ENCODE measurements at places on chromosomes 1 and 21.

DNA sequence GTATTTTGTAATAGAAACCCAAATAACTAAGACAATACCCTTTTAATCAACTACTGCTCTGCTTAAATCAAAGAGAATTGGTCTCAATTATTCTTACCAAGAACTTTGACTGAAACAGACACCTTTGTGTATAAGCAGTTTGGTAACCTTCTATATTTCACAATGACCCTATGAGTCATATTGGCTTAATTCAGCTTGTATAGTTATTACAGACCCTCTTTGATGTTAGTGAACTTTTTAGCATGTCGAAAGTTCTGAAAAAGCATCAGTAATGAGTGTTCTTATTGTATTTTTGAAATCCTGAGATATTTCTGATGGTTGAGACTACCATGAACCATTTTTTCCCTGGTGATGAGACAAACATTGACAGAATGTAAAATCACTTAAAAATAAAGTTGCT is 43.3 kb upstream of the RABGAP1L start:
- peak; percentile 35 for DNase-seq

GRCh38 chr1:222049176-222049575 is 307.3 kb upstream of the DUSP10 start:
- no peak for DNase-seq

GRCh38 chr1:25520446-25521061 is 22.9 kb upstream of the LDLRAP1 start:
- peak; percentile 56 for DNase-seq

GRCh38 chr1:102241431-102242338 is 245.0 kb upstream of the OLFM3 start:
- DNase-seq, result no peak

DNA sequence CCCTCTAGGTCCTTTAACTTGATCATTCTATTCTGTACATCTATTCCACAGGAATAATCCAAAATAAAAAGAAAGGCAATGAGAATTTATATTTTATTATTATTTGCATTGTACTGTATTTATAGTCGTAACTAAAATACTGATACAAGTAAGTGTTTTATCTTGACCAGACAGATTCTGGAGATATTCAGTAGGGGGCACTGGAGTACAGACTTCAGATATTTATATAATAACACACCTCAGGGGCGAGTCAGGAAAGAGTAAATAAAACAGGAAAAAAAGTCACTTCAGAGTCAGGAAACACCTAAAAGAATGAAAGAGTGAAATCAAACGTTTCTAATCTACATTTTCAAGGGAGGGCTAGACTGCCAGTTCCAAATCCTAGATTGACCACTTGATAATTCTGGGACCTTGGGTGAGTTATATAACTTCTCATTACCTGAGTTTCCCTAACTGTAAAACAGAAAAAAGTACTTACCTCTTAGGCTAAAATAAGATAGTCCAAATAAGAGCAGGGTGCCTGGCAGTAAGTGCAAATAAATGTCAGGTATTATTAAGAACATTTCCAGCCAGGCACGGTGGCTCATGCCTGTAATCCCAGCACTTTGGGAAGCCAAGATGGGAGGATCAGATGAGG is 31.1 kb upstream of the MTF1 start:
- DNase-seq, result peak; percentile 7

GRCh38 chr1:94539496-94539895 is 2.1 kb downstream of the F3 start:
- DNase-seq, result peak; percentile 65

GRCh38 chr1:164735315-164736052 is 176.5 kb downstream of the PBX1 start:
- no peak for DNase-seq

DNA sequence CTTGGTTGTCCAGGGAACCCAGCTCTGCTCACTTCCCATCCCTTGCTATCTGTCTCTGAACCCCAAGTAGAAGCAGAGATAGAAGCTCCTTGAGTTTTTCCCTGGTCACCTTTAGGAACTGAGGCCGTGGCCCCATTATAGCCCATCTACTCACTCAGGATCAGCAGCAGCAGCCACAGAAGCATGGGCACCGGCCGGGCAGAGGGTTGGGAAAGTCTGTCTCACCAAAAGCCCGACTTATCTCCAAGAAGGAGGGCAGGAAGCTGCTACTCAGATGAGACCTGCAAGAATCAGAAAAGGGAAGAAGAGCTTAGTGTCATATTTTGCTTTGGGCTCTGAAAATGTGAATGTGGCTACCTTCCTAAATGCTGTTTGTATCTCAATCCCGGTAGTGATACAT is 264 bp downstream of the FCRL3 start:
- DNase-seq, result no peak

DNA sequence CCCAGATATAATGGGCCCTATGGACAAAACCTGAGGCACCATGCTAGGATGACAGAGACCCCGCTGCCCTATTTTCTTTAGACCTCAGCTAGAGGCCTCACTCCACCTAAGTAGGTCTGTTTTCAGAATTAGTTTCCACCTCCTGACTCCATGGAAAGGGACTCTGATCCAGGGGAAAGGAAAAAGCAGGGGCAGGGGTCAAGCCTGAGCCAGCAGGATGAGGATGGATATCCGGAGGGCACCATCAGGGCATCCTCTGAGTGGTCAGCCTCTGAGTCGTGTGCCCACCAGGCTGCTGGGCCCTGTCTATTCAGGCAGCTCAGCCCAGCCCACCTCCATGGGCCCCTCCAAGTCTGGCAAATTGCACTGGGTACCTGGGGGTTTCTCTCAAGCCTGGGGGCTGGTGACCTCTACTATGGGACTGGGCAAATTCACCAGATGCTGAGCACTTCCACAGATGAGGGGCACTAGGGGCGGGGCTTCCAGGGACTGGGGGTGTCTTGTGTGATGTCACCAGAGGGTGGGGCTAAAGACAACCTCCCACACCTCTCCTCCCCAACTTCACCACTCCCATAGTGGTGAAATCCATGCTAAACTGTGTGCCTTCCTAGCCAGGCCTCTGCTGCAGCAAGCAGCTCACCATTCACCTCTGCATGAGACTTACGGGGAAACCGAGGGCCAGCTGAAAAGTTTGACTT is 5.5 kb downstream of the PAQR7 start:
- DNase-seq, result no peak

DNA sequence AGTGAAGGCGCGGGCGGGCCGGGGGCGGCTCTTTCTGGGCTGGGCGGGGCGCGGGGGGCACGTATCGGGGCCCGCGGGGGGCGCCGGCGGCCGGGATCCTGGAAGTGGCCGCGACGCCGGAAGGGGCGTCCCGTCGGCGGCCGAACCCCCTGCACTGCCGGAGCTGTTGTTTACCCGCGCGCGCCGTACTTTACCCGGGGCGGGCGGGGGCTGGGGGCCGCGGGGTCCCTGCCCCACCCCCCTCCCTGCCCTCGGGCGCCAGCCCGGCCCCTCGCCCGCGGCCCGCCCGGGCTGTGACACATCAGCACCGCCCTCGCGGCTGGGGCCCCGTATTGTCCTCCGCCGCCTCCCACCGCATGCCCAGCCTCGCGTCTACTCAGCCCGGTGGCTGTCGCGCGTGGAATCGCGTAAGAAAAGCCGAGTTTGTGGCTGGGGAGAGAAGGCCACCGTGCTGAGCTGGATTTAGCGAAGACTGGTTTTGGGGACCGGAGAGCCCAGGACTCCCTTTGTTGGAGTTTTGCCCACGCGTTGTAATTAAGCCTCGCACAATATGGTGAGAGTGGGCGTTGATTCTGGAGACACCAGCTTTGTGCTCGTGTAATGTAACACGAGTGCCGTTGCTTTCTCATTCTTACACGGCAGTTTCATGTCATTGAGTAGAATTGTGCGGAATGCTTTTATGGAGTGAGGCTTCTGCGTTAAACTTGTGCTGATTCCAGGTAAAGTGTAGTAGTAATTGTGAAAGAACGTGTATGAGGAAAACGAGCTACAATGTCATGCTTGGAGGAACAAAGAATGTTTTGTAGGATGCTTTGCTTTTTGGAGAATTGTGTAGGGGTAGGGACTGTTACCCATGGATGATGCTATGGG is 559 bp downstream of the BACH1 start:
- DNase-seq, result peak; percentile 53

GRCh38 chr1:85047472-85048295 is 616 bp downstream of the MCOLN3 start:
- no peak for DNase-seq

- no peak for DNase-seq
These were observed 16.2 kb downstream of the WASF2 start for GRCh38 chr1:27473755-27474154.

DNA sequence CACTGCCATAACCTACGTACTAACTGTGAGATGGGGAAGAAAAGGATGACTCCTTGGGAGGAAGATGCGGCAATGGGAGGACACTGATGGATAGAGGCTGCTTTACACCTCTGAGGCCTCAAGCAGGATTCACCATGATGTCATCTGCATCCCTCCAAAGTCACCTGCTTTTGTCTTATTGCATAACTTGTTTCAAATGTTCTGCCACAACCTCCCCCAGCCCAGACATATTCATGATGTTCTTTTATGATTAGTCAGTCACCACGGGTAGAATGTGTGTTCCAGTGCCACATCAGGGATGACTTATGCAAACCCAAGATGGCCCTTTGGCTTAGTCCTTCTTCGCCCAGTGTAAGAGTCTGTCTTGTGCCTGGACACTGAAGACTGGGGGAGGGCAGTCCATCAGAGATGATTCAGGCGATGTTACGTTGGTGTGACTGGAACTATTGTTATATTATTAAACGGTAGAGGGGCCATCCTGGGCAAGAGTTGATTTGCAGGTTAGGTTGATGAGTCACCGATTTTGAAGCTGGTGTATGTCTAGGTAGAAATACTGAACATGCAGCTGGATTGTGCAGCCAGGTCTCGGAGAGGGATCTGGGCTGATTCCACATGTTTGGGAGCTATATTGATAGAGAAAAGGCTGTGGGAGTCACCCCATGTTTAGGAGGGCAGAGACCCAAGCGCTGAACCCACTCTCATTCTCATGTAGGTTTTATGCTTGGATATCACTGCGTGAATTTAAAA is 32.6 kb downstream of the RYR2 start:
- DNase-seq, result no peak

DNA sequence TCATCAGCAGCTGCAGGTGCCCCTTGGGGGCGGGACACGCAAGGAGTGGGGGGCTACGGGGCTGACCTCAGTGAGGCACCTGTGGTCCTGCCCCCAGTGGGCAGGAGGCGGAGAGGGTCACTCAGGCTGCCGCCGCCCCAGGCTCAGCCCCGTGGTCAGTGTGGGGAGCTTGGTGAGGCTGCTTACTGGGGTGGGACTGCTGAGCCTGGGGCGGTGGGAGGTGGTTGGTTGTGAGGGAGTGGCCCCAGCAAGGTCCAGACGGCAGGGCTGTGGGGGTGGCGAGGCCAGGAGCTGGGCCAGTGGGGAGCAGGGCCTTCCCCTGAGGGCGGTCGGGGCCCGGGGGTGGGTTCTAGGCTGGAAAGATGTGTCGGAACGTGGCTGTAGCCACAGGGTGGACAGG is 14.3 kb downstream of the PFKL start:
- DNase-seq, result no peak

DNA sequence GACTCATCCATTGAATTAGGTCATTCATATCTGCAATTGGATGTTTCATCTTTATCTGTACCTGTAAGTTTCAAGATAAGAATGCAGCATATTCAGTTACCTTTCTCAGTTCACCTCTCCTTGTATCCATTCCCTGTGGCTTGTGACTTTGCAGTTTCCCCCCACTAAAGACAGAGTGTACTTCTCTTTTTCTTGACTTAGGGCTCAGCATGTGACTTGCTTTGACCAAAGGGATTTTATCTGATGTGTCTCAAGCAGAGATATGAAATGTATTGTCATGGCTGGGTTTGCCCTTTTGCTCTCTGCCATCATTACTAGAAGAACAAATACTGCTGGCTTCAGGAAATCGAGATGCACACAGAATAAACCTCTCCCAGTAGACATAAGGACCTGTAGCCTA is 754.8 kb downstream of the ADGRL2 start:
- no peak for DNase-seq

GRCh38 chr1:10396870-10397269 is 2.0 kb upstream of the PGD start:
- DNase-seq, result no peak

DNA sequence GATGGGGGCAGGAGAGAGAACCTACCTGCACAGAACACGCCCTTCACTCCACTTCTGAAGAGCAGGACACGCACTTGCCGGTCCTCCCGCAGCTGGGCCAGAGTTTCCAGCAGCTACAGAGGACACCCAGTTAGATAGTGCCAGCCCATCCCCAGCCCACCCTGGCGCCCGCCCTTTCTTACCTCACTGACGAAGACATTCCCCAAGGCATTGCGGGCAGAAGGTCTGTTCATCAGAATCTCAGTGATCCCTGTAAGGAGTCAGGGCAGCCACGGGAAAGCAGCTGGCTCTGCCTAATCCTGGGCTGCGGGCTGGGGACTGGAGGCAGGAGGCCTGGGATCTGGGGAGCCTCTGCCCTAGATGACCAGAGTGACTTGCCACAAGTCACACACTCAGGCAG is 10.0 kb downstream of the ECHDC2 start:
- no peak for DNase-seq

GRCh38 chr1:9849691-9850441 is 26.1 kb upstream of the CLSTN1 start:
- no peak for DNase-seq

DNA sequence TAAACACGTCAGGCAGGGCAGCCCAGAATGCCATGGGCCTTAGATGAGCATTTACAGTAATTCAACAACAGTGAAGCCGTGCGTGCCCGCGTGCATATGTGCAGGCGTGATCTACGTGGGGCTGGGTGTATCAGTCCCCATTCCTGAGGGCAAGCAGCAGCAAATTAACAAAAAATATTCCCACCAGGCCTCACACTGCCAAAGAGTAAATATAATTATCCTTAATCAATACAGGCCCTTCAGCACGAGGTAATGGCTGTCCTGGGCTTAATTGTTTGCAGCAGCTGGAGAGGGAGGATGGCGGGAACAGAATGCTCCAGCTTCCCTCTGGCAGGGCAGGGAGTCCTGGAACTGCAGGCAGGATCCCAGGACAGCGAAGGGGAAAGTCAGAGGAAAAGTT is 91.8 kb downstream of the DDX20 start:
- no peak for DNase-seq

DNA sequence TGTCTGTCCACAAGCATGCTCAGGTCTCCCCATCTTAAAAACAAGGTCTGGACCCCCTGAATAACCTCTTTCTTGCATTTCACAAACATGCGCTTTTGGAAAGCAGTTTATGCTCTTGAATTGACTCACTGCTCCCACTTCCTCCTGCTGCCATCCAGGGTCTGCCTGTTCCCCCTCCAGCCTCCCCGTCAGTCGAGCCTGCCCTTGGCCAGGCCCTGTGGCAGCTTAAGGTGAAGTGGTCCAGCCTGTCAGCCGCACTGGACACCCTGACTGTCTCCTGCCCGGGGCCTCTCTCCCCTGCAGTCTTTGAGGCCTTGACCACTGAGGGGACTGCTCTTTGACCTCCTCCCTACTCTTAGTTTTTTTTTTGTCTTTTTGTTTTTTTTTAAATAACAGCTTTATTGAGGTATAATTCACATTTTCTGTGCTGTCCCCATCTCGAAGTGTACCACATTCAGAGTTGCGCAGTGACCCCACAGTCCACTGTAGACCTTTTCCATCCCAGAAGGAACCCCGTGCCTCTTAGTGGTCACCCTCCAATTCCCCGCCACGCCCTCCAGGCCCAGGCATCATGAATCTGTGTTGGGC is 18.3 kb downstream of the GPR137B start:
- DNase-seq, result no peak

- no peak for DNase-seq
These were observed 51.4 kb upstream of the DIRAS3 start for GRCh38 chr1:68101829-68102228.

Measured in fibroblast of gingiva (primary cell).